ENCODE measurements at places on chromosomes 11 and 22.
A peak's percentile ranks its signal among the peaks of the same experiment; 100 is the strongest.

DNA sequence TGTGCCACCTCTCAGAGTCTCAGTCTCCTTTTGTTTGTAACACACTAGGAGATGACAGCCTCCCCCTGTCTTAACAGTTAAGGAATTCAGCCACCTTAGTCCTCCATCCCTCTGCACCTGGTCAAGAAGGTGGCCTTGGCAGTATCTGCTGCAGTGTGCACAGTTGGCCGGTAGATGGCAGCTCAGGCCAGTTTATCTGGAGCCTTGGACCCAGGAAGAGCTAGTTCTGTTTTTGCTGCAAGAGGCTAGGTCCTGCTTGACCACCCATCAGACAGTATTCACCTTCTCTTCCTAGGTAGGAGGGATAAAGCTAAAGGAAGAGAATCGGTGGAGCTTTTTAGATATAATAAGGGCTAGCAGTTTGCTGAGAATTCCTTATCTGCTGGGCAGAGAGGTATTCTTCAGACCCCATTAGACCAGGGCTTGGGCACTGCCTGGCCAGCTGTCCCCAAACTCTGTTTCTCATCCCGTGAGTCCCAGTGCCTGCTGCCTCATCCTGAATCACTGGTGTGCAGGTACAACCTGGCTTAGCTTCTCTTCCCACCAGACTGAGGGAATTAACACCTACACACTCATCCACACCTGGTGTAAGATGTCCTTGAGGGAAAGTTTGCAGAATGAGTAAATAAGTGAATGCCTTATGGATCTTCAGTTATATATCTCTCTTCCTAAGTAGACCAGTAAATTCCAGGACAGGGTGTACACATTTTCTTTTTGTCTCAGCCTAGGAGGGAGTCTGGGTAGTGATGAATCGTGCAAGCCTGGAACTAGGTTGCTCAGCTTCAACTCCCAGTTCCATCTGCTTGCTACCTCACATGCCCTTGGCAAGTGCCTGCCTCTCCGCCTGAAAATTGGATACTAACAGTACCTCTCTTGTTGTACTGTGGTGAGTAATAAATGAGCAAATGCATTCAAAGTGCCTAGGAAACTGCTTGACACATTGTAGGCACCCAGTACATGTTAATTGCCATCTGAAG is 70.8 kb upstream of the NARS2 start:
- DNase-seq: peak; percentile 59

DNA sequence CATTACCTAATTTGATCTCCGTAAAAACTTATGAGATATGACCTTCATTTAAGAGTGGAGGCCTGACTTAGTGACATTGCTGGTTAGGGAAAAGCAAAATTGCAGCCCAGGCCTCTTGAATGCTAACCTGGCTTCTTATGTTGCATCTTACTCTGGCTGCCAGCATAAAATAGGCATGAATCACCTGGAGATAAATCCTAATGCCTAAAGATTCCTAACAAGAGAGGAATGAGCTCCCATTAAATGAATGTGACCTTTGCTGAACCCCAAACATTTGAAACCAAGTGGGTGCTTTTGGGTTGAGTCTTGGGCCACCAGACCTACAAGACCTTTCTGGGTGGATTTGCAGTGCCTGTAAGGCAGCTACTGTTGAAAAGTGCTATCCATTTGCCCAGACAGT is 1145.6 kb upstream of the TENM4 start:
- DNase-seq: no peak

- DNase-seq: peak; percentile 31
Measured at GRCh38 chr11:58576887-58577471, 1.3 kb upstream of the LPXN start.

DNA sequence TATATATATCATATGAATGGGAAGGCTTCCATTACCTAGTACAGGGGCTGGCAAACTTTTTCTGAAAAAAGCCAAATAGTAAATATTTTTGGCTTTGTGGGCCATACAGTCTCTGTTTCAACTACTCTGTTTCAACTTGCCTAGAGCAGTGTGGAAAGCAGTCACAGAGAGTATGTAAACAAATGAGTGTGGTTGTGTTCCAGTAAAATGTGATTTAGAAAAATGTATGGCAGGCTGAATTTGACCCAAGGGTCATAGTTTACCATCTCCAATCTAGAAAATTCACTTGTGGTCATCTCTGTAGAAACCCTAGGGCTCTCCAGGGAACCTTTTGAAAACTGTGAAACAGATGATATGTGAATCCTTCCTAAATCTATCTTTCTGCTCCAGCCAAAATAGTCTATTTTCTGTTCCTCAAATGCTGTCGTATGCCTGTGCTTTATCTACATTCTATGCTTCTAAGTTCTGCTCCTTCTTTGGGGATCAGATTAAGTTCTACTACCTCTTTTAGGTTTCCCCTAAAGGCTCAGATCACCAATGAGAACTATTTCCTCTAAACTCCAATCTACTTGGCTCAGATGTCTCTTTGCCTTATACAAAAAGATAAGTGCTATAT is 356.2 kb downstream of the METTL15 start:
- peak; percentile 12 for DNase-seq

DNA sequence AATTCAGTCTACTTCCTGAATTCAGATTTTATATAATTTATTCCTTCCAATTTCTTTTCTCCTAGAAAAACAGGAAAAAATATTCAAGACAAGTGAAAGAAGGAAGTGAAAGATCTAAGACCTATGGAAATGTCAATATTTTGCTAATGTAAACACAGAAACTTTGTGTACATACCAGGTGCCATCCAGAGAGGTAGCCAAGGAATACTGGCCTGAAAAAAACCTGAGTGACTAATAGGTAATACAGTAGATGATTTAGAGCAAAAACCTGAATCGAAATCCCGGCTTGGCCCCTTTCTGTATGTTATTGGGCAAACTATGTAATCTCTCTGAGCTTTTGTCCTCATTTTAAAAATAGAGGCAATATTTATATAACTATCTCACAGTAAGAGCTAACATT is 59.2 kb upstream of the FSHB start:
- DNase-seq: no peak

DNA sequence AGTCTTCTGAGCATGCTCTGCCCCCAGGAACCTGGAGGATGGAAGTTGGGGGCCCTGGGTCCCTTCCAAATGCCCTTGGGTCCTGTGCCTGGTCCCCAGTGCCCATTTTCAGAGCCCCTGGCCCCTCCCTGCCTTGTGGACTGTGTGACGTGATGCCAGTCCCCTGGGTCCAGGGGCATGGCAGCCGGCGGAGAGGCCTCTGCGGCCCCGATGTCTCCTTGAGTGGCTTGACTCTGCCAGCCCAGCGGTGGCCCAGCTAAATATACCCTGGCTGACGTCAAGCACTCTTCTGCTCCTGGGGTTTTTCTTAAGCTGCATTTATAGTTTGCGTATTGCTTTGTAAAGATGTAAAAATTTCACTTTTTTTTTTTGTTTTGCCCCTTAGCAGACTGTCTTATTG is 35.2 kb upstream of the PARVG start:
- no peak for DNase-seq

DNA sequence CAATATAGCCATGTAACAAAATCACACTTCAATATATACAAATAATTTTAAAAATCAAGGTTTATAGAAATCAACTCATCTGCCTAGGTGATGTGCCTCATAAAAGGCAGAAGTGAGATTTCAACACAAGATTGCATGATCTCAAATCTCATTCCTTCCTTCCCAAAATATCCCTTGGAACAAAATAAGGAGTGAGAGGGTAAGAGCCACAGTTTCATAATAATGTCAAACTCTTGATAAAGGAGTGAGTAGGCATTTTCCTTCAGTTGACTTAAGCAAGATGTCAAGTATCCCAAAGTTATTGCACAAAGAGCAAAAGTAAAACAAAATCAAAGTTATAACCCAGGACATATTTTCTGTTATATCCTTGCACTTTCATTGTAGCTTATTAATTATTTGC is 81.3 kb downstream of the C22orf31 start:
- DNase-seq: no peak

- no peak for DNase-seq
Measured at GRCh38 chr11:59572091-59572490, 43.5 kb downstream of the OSBP start.

DNA sequence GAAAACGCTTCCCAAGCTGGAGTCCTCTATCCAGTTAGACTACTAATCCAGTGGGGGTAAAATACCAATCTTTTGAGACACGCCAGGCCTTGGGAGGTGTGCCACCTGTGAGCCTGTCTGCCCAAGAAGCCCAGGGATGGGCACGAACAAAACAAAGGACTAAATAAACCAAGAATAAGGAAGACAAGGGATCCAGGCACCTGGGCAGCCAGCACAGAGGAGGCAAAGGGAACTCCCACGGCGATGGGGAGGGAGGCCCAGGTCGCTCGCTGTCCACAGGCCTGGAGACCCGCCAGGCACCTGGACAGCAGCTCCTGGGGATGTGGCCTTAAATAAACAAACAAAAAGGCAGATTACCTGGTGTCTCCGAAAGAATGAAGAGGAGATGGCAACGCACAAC is 31.4 kb downstream of the LRFN4 start:
- DNase-seq: no peak

- no peak for DNase-seq
Measured at GRCh38 chr11:12731841-12732336, 57.7 kb downstream of the TEAD1 start.

GRCh38 chr11:122036018-122036417 is 80.0 kb downstream of the BLID start:
- DNase-seq: no peak

DNA sequence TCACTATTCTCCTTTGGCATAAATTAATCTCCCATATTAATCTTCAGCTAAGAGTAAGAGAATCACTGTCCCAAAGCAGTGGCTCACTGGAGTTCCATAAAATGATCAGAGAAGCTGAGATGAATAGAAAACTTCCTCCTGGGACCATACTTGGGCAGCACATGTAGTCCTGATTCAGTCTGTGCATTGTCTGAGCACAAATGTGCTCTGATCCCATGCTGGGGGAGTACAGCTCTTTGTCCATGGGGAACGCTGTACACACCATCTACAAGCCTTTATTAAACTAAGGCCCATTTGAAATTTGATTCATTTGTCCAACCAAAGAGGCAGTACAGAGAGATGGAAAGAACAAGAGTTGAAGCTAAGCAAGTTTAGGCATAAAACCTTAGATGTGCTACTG is 147.4 kb upstream of the PGR start:
- no peak for DNase-seq

GRCh38 chr11:57379732-57380131 is 1.2 kb downstream of the PRG3 start:
- DNase-seq: peak; percentile 2

DNA sequence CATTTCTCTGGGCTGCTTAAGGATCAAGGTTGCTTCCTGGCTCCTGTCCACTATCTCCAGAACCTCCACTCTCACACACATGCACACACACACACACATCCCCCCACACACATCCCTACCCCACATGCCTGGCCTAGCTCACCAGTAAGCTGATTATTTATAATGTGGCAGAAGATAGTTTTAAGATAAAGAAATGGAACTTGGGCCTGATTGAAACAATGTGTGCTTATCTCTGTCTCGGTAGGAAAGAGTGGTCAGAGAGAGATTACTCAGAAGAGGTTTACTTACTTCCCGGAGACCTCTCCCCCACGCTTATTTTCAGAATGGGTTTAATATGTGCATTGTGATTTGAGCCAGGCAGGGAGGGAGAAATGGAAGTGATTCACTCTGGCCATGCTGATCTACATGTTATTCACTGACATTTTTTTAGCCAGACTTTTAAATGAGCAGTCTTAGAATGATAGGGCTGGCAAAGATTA is 422.4 kb downstream of the TENM4 start:
- DNase-seq: peak; percentile 77

DNA sequence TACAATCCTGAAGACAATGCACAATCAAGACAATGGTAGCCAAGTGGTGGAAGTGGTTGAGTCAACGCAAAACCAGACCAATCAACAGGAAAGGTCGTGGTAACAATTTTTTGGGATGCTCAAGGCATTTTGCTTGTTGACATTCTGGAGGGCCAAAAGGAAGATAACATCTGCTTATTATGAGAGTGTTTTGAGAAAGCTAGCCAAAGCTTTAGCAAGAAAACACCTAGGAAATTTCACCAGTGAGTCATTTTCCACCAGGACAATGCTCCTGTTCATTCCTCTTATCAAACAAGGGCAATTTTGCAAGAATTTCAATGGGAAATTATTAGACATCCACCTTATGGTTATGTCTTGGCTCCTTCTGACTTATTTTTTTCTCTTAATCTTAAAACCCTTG is 1932.2 kb upstream of the RAG2 start:
- no peak for DNase-seq

DNA sequence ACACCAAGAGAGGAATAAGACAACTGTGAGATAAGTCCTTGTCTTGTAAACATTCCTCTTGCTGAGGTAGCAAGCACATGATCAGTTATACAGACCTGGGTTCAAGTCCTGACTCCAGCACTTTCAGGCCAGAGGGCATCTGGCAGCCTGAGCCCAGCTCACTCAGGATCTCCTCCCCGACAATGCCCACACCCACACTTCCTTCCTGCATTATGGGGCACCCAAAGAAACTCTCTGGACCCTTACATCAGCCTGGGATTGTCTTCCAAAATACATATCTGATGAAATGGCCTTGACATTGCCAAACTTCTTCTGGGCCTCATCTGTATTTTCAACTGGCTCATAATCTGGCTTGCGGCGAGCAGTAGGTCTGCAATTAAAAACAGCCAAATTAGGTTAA is 48.6 kb downstream of the ARFGAP3 start:
- DNase-seq: no peak

GRCh38 chr11:67581469-67581868 is 2.1 kb upstream of the GSTP1 start:
- no peak for DNase-seq

DNA sequence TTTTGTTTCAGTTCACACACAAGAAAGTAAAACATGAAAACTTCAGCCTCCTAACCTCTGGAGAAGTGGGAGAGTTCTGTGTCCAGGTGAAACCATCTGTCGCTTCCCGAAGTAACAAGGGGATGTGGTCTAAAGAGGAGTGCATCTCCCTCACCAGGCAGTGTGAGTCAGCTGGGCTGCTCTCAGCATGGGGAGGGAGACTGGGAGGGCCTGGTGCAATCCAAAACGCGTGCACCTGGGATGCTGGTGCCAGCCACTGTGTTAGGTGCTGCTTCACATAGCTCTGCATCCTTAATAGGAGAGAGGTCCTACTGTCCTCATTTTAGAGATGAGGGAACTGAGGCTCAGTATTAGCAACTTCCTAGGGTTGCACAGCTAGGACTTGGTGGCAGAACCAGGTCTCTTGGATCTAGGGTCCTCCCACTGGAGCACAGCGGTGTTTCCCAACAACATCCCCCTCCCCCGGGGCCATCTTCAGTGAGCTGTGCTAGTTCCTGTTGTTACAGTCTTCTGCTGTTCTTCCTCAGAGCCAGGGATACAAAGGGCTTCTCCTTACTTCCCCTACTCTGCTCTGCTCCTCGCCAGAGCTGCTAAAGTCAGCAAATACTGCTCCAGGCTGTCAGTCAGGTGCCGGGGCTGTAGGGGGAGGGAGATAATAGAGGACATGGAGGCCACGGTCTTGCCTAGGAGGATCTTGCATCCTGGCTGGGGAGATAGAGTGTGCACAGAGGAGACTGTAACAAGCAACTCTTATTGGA is 8.0 kb downstream of the IL10RA start:
- DNase-seq: no peak

DNA sequence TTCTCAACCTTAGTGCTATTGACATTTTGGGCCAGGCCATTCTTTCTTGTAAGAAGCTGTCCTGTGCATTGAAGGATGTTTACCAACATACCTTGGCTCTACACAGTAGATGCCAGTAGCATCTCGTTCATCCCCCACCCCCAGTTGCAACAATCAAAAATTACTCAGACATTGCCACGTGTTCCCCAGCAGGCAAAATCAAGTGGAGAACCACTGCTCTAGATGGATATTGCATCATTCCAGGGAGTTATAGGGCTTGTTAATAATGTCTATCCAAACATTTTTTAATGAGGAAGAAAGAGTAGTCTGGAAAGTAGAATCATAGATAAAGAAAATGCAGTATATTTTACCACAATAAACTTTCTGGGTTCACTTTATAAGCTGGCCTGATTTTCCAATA is 64.1 kb downstream of the PRMT3 start:
- no peak for DNase-seq

Data from astrocyte of the cerebellum (primary cell).